Transverse colon (tissue), 4 donors: ENCODE measurements at places on chromosomes 1 and 21.

DNA sequence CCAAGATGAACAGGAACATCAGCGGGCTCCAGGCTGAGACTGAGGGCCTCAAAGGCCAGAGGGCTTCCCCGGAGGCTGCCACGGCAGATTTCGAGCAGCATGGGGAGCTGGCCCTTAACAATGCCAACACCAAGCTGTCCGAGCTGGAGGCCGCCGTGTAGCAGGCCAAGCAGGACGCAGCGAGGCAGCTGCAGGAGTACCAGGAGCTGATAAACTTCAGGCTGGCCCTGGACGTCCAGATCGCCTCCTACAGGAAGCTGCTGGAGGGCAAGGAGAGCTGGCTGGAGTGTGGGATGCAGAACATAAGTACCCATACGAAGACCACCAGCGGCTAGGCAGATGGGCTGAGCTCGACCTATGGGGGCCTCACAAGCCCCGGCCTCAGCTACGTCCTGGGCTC lies 823.4 kb upstream of the NEGR1 start:
- DNase-seq, result no peak

DNA sequence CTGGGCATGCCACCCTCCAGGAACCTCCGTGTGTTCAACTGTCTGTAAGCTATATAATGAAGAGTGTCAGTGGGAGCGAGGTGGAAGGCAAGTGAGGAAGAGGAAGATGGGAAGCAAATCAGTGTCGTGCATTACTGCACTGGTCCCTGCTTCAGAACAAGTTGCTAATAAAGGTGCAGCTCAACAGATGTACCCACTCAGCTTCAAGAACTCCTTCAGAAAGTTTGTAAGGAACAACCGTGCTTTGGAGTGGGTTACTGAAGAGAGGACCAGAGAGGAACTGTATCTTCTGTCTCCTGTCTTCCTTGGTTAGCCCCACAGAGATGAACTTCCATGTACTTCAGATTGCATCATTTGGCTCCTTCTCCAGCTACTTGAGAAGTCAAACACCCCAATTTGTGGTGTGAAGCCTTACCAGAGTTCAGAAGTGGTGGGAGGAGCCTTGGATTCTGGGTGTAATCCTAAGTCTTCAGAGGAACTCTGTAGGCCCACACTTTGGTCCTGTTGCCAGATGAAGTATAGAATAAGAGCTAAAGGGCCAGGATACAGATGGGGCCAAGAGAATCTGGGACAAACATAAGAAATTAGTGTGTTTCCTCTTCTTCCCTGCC lies 290.5 kb upstream of the PROX1 start:
- DNase-seq, result no peak

GRCh38 chr1:32997381-32997891 lies 32.8 kb upstream of the RNF19B start:
- DNase-seq, result no peak

DNA sequence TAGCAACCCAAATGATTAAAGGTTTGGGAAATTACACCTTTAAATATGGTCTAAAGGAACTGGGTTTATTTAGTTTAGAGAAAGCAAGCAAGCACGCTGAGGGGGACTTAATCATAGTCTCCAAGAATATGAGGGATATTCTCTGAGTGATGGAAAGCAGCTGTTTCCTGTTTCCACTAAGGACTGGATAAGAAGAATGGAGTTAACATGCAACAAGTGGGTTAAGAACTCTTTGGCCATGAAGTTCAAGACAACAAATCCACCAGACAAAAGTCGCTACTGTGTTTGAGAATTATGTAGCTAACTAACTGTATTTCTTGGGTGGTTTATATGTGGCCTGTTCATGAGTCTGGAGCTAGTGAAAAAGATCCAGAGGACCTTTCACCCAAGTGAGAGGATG lies 85.7 kb downstream of the TGFB2 start:
- DNase-seq, result no peak

DNA sequence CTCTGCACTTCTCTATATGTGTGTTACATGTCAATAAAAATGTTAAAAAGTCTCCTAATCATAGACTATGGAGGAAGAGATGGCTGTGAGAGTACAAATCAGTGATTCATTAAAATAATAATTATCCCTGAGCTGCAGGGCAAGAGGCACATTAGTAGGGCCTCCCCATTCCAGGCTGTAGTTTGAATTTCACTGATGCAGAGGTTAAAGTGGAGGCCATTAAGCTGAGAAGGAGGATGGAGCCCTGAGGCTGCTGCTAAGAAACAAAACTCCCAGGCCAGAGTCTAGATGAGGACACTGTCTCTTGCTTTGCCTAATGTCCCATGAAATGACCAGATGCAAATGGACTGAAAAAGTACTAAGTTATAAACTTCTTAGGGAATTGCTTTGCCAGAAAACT lies 89.1 kb upstream of the WDR26 start:
- no peak for DNase-seq

DNA sequence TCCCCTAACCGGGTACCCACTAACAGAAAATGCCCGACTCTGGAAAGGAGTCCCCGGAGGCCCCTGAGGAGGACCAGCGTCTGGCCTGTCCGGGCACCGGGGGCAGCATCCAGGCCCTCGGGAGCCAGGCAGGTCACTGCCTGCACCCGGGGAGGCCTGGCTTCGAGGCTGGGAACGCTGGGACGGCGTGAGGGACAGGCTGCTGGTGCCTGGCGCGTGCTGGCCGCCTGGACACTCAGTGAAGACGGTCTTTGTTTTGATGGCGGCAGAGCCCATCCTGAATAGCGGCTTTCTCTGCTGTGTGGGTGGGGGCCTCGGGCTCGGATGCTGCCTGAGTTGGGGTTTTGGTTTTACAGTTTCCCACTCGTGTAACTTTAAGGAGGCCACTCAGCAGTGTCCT lies 37.6 kb downstream of the PRKCZ start:
- no peak for DNase-seq

GRCh38 chr1:89837036-89837481 lies 16.2 kb downstream of the LRRC8D start:
- no peak for DNase-seq

DNA sequence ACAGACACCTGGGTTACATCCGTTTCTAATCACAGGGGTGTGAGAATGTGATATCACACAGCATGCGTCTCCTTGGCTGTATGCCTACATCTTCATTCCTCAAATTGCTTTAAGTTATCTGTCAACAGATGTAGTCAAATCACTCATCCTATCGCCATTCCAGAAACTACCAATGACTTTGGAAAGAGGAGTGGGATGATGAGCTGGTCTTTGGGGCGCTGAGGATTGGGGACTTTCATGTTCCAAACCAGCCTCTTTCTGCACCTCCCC lies 104.8 kb downstream of the NAV1 start:
- no peak for DNase-seq

DNA sequence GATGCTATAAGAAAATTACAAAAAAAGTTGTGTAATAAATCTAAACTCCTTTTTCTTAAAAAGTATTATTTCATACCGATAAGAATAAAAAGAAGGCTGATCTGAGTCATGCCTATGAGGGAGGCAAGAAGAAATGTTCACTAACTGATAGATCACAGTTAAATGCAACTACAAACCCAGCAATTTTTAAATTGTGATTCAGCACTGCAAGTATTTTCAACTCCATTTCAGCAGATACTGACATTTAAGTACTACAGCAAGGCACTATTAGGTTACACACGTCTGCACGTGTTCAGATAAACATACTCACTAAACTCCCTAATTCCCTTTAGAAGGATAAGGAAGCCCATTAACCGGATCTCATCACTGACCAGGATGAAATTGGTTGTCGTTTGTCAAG lies 213.3 kb upstream of the ZRANB2 start:
- DNase-seq, result no peak

- no peak for DNase-seq
These were observed 23.4 kb upstream of the TARDBP start for GRCh38 chr1:10989095-10989494.

DNA sequence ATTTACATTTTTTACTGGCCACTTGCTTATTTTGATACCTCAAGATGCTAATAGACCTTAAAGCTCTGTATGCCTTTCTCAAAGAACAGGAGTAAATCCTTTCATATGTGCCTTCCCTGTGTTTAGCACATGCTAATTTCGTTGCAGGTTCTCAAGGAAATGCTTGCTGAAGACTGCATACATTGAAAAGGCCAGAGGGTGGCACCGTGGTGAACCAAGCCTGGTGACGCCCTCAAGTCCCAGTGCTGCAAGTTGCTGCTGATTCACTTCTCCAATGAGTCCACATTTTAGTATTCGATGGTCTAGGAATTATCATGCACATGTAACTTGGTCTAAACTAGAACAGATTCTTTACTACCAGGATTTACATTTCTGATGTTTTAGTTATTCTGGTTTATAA lies 94.1 kb downstream of the CLDN17 start:
- peak; percentile 46 for DNase-seq

- DNase-seq, result no peak
These were observed 2.2 kb downstream of the SHISA4 start for GRCh38 chr1:201890806-201891450.

DNA sequence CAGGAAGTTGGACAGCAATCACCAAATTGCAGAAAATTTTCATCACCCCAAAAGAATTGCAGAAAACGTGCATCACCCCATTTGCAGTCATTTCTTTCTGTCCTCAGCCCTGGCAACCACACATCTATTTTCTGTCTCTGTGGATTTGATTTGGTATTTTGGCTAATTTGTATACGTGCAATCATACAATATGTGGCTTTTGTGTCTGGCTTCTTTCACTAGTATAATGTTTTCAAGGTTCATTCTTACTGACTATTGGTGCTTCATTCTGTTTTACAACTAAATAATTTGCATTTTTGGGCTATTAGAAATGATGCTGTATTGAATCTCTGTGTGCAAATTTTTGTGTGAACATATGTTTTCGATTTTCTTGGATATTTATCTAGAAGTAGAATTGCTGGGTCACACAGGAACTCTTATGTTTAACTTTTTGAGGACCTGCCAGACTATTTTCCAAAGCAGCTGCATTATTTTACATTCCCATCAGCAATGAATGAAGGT lies 24.8 kb upstream of the PRDM2 start:
- no peak for DNase-seq

DNA sequence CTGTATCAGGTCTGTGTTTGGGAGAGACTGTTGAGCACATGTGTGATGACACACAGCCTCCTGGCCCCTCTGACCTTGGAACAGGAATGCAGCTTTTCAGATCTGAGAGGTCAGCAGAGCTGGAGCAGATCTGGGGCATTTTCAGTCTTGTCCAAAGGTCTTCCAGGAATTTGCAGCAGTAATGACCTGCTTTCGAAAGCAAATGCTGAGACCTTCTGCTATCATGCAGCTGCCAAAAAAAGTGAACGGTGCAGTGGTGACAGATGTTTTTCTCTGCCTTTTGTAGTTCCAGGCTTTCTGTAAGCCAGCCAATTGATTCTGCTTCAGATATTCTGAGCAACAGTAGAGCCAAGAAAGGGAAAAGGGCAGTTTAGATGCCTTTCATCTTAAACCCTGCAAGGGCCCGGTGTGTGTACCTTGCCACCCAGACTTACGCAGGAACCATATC lies 137.8 kb upstream of the COA6 start:
- DNase-seq, result no peak

DNA sequence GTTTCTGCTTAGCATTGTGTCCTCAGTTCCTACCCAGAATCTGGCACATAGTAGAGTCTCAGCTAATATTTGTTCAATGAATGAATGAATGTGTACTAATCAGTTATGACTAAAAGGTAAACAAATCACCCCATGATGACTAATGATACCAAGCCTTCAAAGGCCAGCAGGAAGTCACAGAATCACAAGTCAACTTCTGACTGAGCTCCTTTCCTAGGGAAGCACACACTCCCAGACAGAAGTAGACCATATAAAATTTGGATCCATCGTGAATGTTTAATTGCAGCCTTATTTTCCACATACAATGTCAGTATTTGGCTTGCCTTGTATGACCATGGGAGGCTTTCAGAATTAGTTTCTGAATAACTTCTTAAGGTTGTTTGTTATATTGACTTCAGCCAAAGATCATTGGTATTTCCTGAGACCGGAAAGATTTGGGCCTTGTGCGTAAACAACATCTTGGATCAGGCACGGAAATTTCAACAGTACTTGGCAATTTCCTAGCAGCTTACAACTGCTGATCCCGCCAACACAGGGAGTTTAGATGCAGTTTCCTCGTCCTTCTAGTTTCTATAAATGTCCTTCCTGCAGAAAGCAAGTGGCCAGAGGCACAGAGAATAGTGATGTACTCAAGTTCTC lies 185.9 kb upstream of the ATP1B1 start:
- DNase-seq, result no peak

GRCh38 chr1:208230668-208231529 lies 13.3 kb downstream of the PLXNA2 start:
- DNase-seq, result no peak

DNA sequence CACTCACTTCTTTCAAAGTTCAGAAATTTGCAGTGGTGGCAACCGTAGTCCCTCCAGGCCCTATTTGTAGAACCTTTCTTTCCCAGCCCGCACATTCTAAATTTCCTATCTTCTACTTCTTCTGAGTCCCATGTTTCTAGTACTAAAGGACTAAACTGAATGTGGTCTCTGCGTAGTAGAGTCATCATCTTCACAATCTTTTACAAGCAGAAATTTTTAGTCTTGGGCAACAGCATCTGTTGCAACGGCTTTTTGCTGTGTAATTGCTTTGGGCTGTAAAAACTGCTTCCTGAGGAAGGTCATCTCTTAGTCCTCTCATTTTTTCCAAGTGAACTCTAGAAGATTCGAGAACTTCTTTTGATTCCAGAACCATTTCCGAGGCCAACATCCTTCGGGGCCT lies 23.9 kb downstream of the VAV3 start:
- no peak for DNase-seq

DNA sequence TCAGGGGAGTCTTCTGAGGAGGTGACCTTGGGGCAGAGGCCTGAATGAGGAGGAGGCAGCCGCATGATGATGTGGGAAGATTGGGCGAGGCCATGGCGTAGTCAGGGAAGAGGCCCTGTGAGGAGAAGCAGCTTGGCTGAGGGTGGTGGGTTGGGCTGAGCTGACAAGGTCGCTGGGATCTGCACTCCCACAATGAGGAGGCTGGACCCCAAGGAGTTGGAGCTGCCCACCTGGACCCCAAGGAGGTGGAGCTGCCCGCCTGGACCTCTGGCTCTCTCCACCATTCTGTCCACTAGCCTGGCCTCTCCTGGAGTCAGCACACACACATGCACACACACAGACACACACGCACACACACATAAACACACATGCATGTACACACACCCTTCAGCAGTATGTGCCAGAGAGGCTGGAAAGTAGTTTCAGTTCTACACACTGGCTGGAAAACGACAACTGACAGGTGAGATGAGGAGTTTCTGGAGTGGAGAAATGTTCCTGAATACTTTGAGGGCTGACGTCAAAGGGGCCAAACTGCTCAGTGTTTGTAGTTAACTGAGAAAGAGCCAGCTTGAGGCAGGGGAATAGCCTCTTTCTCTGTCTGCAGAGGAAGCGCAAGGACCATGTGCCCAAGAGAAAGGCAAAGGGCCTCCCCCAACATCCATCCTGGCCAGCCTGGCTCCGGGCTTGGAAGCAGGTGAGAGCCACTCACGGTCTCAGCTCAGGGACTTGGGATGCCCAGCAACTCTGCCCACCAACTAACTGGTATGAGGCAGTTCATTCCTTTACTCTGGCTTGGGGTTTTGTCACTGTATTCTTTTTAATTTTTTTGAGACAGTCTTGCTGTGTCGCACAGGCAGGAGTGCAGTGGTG lies 7.1 kb downstream of the SMPDL3B start:
- no peak for DNase-seq
